ENCODE measurements at places on chromosomes 1 and 21.

GRCh38 chr1:16300436-16300835, 51.8 kb downstream of the FBXO42 start:
- DNase-seq, result no peak

DNA sequence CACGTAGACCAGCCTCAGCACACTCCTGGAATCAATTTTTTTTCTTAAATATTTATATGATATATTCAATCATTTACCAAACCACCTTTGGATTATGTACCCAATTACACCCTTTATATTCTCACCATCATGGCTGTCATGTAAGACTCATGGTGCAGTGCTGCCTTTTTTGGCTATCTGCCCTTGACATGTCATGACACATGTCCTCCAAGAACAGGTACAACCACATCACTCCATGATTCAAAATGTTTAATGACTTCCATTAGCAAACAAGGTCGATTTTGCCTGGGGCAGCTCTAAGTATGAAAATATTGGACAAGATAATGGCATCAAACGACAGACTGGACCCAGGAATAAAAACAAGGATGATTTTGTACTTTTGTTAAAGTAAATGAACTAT, 861.1 kb upstream of the ADAMTS5 start:
- DNase-seq, result no peak

DNA sequence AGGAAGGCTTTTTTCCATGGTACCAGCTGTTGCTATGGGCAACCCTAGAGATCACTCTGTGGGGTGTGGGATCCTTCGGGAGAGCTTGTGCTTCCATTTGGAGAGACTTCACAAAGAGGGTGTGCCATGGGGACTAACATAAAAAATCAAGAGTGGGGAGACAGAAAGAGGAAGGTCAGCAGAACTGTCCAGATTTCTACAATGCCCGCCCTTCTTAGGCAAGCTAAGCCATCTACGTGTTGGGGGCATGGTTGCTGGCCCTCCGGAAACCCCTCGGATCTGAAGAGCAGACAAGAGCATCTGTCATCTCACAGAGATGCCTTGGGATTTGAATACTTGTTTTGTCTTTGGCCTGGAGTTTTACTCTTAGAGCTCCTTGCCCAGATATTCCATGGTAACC, 83.9 kb upstream of the ZNF648 start:
- DNase-seq, result no peak

- DNase-seq, result no peak
Measured at GRCh38 chr1:163875927-163876320, 554.2 kb downstream of the NUF2 start.

GRCh38 chr1:79113836-79114235, 107.3 kb upstream of the ADGRL4 start:
- DNase-seq, result no peak

- DNase-seq, result no peak
Measured at GRCh38 chr1:209752890-209753289, 3.0 kb upstream of the TRAF3IP3 start.

DNA sequence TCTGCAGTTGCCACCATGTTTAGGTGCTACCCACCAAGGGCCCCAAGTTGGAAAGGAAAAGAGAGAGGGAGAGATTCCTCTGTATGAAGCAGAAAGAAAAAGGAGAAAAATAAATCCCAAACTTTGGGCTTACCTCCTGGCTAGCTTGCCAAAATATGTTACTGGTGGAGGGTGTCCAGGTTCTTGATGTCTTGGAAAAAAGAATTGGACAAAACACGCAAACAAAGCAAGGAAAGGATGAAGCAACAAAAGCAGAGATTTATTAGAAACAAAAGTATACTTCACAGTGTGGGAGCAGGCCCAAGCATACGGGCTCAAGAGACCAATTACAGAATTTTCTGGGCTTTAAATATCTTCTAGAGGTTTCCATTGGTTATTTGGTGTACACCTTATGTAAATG, 204.5 kb upstream of the LRRC7 start:
- DNase-seq, result no peak

GRCh38 chr1:66528580-66528979, 5.4 kb upstream of the SGIP1 start:
- no peak for DNase-seq

- no peak for DNase-seq
Measured at GRCh38 chr1:116743535-116743934, 10.7 kb upstream of the CD2 start.

DNA sequence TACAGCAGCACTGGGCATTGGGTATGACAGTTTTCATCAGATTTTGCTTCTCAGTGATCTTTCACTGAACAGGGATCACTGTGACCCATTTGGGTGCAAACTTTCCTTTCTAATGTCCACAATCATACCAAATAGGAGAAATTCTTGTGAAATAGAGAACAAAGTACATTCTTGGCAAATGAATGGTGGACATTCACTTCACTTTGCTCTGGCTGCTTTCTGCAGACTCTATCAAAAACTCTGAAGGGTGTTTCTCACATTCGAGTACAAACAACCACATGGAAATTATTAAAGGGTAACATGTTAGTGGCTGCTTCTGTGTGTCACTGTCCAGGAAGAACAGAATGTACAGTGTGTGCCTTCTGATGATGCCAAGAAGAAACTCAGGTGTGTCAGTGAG, 61.9 kb upstream of the ADAM30 start:
- no peak for DNase-seq

DNA sequence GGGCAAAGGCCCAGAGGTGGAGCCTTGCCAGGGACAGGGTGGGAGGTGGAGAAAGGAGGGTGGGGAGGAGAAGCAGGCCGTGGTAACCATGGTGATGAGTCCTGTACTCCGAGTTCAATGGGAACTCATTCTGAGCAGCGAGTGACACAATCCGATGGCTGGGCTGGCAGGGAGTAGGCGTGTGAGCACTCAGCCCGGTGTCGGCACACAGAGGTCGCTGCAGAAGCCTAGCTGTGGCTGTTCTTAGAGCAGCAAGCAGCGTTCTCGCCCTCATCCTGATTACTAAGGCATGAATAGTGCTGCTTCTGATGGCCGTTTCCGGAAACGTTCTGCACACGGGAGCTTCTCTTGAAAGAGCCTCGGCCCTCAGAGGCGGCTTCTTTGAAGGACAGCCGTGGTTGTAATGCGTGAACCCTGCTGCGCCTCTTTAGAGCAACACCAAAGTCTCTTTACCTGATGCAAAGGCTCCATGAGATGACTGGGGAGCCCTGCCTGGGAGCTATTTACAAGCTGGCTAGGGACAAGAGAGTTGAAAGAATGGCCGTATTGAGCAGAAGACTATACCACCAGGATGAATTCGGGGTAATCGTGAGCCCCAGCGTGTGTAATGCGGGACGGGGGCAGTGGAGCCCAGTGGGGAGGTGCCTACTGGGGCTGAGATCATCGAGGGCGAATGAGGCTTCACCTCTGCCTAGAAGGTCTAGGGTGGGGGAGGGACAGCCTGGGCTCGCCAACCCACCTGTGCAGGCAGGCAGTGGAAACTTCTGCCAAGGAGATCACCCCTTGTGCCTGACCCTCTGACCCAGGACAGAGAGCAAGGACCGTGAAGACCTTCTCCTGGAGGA, 72.8 kb upstream of the PAX7 start:
- DNase-seq, result no peak

DNA sequence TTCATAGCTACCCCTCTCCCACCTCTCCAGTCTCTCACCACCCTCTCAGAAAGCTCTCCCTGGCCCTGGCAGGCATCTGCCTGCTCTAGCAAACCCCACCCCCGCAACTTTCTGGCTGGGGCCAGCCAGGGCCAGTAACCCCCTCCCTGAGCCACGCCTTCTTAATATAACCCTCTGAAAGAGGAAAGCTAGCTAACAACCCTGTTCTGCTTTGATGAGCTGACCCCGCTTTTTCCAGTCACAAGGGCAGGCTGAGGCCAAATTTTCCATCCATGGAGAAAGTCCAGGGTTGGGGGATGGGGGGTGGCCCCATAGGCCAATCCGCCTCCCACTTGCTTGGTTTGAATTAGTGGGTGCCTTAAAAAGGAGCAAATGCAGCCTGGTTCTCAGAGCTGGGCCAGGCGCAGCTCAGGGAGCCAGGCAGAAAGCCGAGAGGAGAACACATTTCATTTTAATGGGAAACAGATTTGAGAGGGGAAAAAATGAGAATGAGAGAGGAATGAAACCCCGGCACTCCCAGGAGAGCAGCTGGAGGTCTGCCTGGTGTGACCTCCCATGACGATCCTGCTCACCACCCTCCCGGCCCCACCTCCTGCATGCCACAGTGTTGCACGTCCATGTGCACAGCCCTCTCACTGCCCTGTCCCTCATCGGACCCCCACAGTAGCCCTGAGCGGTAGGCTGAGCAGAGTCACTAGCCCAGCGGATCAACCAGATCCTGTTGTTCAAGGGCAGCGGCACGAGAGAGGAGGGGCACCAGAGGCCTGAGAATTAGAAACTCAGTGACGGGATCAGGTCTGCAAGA, 62.3 kb downstream of the OPTC start:
- no peak for DNase-seq

DNA sequence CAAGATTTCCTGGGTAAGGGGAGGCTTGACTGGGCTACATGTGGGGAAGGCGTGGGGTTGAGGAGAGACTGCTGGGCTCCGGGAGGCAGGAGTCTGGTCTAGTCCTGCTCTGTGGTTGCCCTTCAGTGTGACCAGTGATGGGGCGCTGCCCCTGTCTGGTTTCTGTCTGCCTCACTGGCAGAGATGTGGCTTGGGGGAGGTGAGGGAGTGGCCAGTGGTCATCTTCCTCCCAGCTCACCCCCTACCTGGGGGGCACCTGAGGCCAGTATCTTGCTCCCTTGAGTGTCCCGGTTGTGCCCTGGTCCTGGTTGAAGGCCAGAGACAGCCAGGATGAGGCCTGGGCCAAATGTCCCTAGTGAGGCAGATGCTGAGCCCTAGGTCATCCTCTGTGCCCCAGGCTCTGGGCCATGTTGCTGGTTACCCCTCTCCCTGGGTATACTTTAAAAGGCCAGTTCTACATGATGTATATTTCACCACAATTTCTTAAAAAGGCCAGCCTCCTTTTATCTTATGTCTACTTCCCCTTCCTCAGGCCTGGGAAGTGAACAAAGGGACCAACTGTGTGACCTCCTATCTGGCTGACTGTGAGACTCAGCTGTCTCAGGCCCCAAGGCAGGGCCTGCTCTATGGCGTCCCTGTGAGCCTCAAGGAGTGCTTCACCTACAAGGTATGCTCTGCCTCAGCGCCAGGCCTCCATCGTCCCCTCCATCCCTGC, 10.5 kb downstream of the FAAH start:
- DNase-seq, result no peak

Measured in stimulated activated CD8-positive, alpha-beta memory T cell treated with anti-CD3 and anti-CD28 coated beads, Interleukin-7, amount 100 ng/mL, for 1 hour (primary cell).